SK-MEL-5 (cell line): ENCODE measurements at places on chromosomes 5 and 9. TPM values are rescaled to one million over a fixed set of nuclear protein-coding genes. Genes with fewer than 3 reads are reported as not detected.

The ALDOB gene
- not detected in 2 replicates for total RNA-seq

The AMBP gene
- total RNA-seq, result not detected in 2 replicates

GRCh38 chr9:4592295-4592694 lies 69.8 kb upstream of the PLPP6 start:
- no peak for DNase-seq

- no peak for DNase-seq
Observed at GRCh38 chr9:124214596-124215367, 43.0 kb upstream of the NEK6 start.

DNA sequence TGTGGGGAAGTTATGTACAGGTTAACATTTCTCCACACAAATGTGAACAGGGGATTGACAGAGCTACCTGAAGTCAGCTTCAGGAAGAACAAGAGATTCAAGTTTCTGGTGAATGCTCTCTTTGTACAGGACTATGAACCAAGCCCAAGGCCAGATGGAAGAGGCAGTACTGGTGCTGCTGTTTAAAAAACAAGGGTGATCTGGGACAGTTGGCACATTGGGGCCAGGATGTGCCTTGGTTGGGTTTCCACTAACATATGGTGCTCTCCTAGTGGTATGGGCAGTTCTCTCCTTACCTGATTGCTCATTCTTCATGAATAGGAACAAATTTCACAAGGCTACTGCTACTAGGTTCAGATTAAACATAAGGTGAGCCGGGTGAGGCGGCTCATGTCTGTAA lies 40.0 kb downstream of the MTMR12 start:
- DNase-seq, result no peak
